Hepatocyte (in vitro differentiated cells): ENCODE measurements at places on chromosomes 7 and 10. TPM values are rescaled to one million over a fixed set of nuclear protein-coding genes. Genes with fewer than 3 reads are reported as not detected.

GRCh38 chr7:68688416-68689086 lies 909.7 kb upstream of the AUTS2 start:
- no peaks in the 10 kb centered on the region for H3K4me1 ChIP-seq
- no peak overlapping the region for H3K27ac ChIP-seq
- H3K36me3 ChIP-seq: no peaks in the 10 kb centered on the region
- no peak for DNase-seq
- H3K4me3 ChIP-seq: no peak overlapping the region

Gene COL13A1
- 5.8 and 8.5 TPM in 2 replicates for polyA plus RNA-seq

Gene NDUFA5
- polyA plus RNA-seq: 127 and 137 TPM in 2 replicates

Gene MLXIPL
- 45.5 and 46.7 TPM in 2 replicates for polyA plus RNA-seq

DNA sequence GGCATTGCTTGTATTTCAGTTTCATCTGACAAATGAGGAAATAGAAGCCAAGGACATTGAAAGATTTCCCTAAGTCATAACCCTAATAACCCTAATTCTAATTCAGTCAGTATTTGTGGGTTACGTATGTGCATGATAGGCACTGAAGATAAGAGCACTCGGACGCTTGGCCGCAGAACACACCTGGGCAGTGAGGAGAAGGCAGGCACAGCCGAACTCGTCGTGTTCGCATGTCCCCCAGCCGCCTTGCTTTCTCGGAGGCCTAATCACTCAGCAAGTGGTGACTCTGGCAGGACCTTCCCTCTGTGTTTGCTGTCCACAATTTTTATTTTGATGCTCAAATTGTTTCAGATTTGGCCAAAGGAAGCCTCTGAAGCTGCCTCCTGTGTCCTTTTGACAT lies 23.7 kb downstream of the HKDC1 start:
- no peak overlapping the region for H3K27ac ChIP-seq
- H3K4me3 ChIP-seq: no peak overlapping the region
- DNase-seq: no peak
- no peaks in the 10 kb centered on the region for H3K27me3 ChIP-seq

- H3K27ac ChIP-seq: peak overlapping the region; percentile 42
- no peak for DNase-seq
- H3K36me3 ChIP-seq: no peaks in the 10 kb centered on the region
- H3K4me1 ChIP-seq: peaks cover 28% of the 10 kb centered on the region
- H3K4me3 ChIP-seq: no peak overlapping the region
- no peaks in the 10 kb centered on the region for H3K27me3 ChIP-seq
Observed at GRCh38 chr10:15313047-15313446, 58.0 kb downstream of the FAM171A1 start.

Gene PRLHR
- polyA plus RNA-seq: not detected in 2 replicates

DNA sequence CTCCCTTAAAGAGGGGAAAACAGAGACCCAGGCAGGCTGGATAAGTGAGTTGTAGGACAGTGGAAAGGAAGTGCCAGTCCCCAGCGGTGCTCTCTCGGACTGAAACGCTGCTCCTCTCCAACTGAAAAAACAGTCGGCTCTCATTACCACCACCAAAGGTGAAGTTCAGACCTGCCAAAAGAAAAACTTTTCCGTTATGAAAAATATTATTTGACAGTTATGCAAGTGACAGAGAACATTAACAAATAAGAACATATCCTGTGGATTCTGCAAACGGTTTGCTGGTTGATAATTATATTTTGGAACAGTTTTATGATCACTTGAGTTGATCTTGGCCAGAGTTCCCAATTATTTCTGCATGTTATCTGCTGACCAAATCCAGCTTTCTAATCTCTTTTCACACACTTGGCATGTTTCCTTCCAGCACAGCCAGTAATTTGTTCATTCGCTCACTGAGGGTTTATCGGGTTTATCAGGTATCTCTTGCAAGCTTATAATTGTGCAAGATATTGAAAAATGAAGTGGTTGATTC lies 82.6 kb downstream of the PTPRE start:
- H3K27me3 ChIP-seq: no peaks in the 10 kb centered on the region
- no peaks in the 10 kb centered on the region for H3K36me3 ChIP-seq
- H3K4me1 ChIP-seq: peaks cover 4% of the 10 kb centered on the region
- DNase-seq: no peak
- H3K27ac ChIP-seq: no peak overlapping the region

Gene CDH23
- polyA plus RNA-seq: 0.66 and 1.5 TPM in 2 replicates

DNA sequence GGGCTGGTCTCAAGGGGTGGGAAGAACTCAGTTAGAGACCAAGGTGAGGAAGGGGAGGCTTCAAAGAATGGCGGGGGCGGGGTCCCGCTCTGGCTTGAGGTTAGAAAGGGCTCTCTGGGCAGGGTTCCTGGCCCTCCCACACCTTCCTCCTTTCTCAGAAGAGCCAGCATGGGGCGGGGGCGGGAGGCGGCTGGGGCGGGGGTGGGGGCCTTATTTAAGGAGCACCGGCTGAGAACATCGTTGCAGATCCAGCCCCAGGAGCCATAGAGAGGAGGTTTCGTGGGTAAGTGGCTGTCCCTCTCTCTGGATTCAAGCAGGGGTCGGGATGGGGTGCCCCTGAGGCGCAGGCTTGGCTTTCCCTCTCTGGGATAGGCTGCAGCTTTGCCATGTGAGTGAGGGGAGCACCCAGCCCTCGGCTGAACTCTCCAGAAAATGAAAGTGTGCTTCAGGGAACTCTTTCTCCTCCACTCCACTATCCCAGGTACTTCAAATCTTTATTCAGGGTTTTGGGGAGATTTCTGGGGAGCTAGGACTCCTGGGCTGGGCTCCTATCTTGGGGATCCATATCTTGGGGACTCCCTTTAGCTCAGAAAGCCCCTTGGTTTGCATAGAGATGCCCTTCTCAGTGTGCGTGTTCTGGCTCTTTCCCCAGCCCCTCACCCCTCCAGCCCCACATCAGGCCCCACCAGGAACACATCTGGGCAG lies 3.3 kb upstream of the CUEDC2 start:
- no peaks in the 10 kb centered on the region for H3K27me3 ChIP-seq
- H3K27ac ChIP-seq: peak overlapping the region; percentile 90
- no peaks in the 10 kb centered on the region for H3K36me3 ChIP-seq
- no peak overlapping the region for H3K4me3 ChIP-seq
- peaks cover 27% of the 10 kb centered on the region for H3K4me1 ChIP-seq

Gene TMEM196
- polyA plus RNA-seq: not detected in 2 replicates

DNA sequence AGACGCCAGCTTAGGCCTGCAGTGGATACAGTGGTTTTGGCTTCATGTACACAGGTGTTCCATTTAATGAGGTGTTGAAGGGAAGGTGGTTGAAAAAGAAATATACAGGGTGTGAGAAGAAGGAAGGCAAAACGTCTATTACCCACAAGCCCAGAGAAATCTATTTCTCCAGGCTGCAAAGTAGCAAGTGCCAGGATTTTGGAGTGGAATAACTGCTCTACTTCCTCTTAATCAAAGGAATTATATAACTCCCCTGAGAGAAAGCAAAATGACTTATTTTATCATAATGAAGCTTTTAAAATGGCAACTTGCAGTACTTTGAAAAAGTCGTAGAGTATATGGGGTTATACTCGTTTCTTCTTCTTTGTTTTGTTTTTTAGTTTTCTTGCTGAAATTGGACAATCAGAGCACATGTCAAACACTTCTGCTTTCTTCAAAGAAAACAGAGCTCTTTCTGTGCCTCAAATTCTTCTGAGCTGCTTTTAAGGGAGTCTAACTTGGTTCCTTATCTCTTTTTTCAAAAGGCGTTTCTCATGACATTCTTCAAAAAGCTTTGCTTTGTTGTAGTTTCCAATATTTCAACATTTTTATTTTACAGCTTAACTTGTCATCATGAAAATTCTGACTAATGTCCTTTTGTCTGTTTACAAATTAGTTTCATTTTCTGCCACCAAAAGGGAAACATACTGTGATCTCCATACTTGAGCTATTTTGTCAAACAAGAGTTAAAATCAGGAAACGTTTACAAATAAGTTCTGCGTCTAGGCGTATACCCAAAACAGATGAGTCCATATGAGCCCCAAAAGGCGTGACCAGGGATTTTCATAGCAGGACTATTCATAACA lies 289.7 kb downstream of the FRMD4A start:
- DNase-seq: no peak
- H3K36me3 ChIP-seq: no peaks in the 10 kb centered on the region
- H3K4me3 ChIP-seq: no peak overlapping the region
- H3K4me1 ChIP-seq: peaks cover 22% of the 10 kb centered on the region

DNA sequence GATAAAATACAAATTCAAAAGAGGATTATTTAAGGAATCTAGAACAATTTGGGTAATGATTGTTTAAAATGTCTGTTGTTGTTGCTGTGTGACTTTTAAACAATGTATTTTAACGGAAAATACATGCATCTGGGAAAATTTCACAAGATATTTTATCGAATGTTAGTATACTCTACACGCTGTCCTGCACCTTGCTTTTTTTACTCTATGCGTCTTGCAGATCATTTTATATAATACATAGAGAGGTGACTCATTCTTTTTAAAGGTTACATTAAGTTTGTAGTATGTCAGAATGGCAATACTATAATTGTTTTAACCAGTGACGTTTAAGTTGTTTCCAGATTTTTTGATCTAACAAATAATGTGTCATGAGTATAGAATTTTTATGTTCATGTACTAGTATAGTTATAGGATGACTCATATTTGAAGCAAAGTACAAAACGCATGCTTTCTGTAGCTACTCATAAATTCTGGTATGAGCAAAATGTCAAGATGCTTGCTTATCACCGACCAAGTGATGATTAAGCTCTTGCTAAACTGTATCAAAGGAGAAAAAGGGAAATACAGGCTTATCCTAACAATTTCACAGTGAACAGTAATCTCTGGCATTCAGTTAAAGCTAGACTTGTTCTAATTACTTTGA lies 4.9 kb downstream of the DKK1 start:
- no peak overlapping the region for H3K27ac ChIP-seq
- peak; percentile 43 for DNase-seq
- H3K27me3 ChIP-seq: peaks cover 6% of the 10 kb centered on the region
- H3K36me3 ChIP-seq: no peaks in the 10 kb centered on the region
- peaks cover 4% of the 10 kb centered on the region for H3K4me1 ChIP-seq

- no peak for DNase-seq
- H3K27me3 ChIP-seq: no peaks in the 10 kb centered on the region
- no peak overlapping the region for H3K4me3 ChIP-seq
- H3K27ac ChIP-seq: no peak overlapping the region
- no peaks in the 10 kb centered on the region for H3K36me3 ChIP-seq
- no peaks in the 10 kb centered on the region for H3K4me1 ChIP-seq
Observed at GRCh38 chr7:7862393-7862792, 106.2 kb upstream of the GLCCI1 start.
